ENCODE measurements at places on chromosomes 11 and 22. TPM values are rescaled to one million over a fixed set of nuclear protein-coding genes. Genes with fewer than 3 reads are reported as not detected.

DNA sequence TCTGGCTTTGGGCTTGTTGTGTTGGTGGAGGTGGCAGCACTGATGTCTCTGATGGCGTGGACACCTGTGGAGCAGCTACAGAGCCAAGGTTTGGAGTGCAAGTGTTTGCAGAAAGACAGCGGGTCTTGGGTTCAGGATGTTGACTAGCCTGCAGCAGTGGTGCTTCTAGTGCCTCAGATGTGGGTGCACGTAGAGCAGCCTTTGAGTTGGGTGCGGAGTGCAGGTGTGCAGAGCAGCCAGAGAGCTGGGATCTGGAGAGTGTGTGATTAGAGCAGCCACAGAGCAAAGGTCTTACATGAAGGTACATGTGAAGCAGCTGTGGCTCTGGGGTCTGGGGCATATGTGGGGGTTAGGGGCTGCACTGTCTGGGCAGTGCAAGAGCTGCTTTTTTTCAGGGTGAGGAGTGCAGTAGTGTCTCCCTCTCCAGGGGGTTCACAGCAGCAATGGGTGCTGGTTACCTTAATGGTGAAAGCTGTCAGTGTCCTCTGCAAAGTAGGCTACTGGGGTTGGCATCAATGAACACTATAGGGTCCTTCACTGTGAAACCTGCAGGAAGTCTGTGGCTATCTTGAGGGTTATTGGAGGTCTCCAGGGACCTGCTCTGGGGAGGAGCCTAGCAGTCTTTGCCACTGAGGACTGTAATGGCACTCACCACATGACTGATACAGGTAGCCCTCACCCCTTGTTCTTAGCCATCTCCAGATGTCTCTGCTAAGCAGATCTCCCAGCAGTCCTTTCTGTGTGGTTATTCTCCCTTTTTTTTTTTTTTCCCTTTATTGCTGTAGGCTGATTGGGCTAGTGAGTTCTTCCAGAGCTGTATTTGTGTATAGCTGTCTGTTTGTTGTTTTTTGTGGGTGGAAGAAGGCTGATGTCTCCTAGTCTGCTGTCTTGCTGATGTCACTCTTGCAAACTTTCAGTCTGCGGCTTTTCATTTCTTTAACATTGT lies 14.3 kb downstream of the BIRC2 start:
- no peak overlapping the region for H3K27ac ChIP-seq
- H3K27me3 ChIP-seq = no peaks in the 10 kb centered on the region
- H3K4me3 ChIP-seq = no peak overlapping the region
- H3K36me3 ChIP-seq = peaks cover 26% of the 10 kb centered on the region
- no peaks in the 10 kb centered on the region for H3K4me1 ChIP-seq

GRCh38 chr11:126391970-126392632 lies 36.6 kb downstream of the ST3GAL4 start:
- no peak for DNase-seq
- no peaks in the 10 kb centered on the region for H3K36me3 ChIP-seq
- H3K4me3 ChIP-seq = no peak overlapping the region
- H3K27me3 ChIP-seq = no peaks in the 10 kb centered on the region
- peaks cover 2% of the 10 kb centered on the region for H3K4me1 ChIP-seq

DNA sequence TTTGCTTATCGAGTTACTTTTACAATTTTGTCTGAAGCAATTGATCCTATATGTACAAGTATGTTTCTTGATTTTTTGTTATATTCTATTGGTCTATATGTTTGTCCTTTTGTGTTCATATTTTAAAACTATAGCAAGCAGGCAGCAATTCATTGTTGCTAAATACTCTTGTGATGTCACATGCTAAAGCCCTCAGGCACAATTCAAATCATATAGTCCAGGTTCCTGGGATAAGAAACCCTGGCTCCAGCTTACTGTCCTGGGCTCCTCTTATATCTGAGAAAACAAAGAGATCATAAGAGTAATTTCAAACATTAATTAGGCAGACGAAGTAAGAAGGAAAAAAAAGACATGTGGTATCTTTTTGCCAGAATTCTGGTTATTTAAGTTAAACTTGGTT lies 6.6 kb upstream of the CCDC83 start:
- H3K4me1 ChIP-seq = no peaks in the 10 kb centered on the region
- H3K27ac ChIP-seq = no peak overlapping the region
- no peaks in the 10 kb centered on the region for H3K27me3 ChIP-seq
- no peak overlapping the region for H3K4me3 ChIP-seq

CTSW gene
- 1.6 TPM for total RNA-seq

NAT10 gene
- 14.1 TPM for total RNA-seq

CRYBB2 gene
- not detected for total RNA-seq
